ENCODE measurements at places on chromosomes 7 and 10.

- H3K36me3 ChIP-seq = no peaks in the 10 kb centered on the region
- no peak overlapping the region for H3K4me3 ChIP-seq
- no peaks in the 10 kb centered on the region for H3K4me1 ChIP-seq
- no peak overlapping the region for H3K27ac ChIP-seq
- no peak for DNase-seq
- H3K27me3 ChIP-seq = peaks cover 13% of the 10 kb centered on the region
Observed at GRCh38 chr10:34850558-34850957, 35.5 kb upstream of the PARD3 start.

DNA sequence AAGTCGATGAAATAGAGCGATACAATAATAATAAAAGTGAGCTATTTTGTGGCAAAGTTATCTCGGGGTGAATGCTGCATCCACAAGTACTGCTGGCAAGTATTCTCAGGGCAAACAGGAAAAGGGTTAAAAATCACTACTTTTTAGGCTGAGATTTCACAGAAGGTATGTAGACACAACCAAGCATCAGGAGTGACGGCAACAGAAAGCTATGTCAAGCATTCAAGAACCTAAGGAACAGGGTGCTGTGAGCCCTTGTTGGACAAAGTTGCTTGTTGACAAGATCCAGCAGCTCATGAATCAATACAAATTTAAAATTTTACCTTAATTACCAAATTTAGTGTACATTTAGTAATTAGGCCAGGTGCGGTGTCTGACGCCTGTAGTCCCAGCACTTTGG, 41.2 kb upstream of the C1QL3 start:
- no peak overlapping the region for H3K27ac ChIP-seq
- H3K27me3 ChIP-seq = peaks cover 3% of the 10 kb centered on the region
- no peak overlapping the region for H3K4me3 ChIP-seq

GRCh38 chr10:60238759-60239100, 150.9 kb downstream of the ANK3 start:
- no peak overlapping the region for H3K4me3 ChIP-seq
- no peaks in the 10 kb centered on the region for H3K36me3 ChIP-seq
- H3K27ac ChIP-seq = no peak overlapping the region
- no peak for DNase-seq

DNA sequence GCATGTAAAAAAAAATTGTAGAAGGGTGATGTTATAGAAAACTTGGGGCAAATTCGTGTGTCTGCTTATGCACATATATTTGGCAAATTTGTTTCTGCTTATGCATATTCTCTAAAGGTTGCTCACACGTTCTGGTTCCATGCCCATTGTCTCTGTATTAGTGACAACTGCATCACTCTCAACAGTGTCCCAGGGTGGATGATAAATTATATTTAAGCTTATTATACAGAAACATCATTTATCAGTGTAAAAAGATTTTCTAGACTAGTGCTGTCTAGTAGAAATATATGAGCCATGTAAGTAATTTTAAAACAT, 4.1 kb downstream of the STK31 start:
- no peak overlapping the region for H3K27ac ChIP-seq
- peaks cover 3% of the 10 kb centered on the region for H3K36me3 ChIP-seq
- DNase-seq = no peak
- no peak overlapping the region for H3K4me3 ChIP-seq

GRCh38 chr7:16431646-16432424, 10.5 kb upstream of the CRPPA start:
- no peak overlapping the region for H3K4me3 ChIP-seq
- peaks cover 5% of the 10 kb centered on the region for H3K4me1 ChIP-seq
- H3K27me3 ChIP-seq = no peaks in the 10 kb centered on the region
- DNase-seq = no peak

- DNase-seq = no peak
- no peak overlapping the region for H3K4me3 ChIP-seq
Observed at GRCh38 chr10:86659721-86660453, 5.5 kb downstream of the OPN4 start.

DNA sequence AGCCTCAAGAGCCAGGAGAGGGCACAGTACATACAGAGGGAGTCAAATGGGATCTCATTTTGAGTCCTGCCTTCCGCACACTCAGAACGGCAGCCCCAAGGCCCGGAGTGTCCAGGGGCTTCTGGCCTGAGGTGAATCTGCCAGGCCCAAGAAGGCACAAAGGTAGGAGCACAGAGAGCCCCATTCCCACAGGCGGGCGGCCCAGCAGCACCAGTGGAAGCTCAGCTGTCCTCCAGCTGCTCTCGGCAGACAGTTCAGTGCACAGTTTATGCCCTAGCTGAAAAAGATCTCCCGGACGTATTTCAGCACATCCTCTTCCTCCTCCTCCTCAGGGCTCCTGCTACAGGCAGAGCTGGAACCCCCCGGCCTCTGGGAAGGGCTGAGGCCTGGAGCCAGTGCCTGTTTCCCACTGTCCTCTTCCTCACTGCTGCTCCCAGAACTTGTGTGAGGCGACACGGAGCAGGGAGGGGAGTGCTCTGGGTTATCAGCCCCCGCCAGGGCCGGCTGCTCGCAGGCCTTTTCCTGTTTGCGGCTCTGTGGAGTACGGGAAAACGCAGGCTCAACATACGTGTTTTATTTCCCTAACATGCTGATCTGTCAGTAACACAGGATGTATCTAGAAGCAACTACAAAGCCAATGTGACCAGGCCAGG, 4.0 kb downstream of the CYREN start:
- no peak for DNase-seq
- H3K4me3 ChIP-seq = no peak overlapping the region
- H3K4me1 ChIP-seq = peaks cover 25% of the 10 kb centered on the region
- peaks cover 31% of the 10 kb centered on the region for H3K36me3 ChIP-seq
- no peak overlapping the region for H3K27ac ChIP-seq

- H3K4me3 ChIP-seq = no peak overlapping the region
- peaks cover 9% of the 10 kb centered on the region for H3K36me3 ChIP-seq
- H3K27me3 ChIP-seq = peaks cover 7% of the 10 kb centered on the region
- H3K27ac ChIP-seq = no peak overlapping the region
- peaks cover 41% of the 10 kb centered on the region for H3K4me1 ChIP-seq
Observed at GRCh38 chr10:33193701-33194521, 140.6 kb downstream of the NRP1 start.

DNA sequence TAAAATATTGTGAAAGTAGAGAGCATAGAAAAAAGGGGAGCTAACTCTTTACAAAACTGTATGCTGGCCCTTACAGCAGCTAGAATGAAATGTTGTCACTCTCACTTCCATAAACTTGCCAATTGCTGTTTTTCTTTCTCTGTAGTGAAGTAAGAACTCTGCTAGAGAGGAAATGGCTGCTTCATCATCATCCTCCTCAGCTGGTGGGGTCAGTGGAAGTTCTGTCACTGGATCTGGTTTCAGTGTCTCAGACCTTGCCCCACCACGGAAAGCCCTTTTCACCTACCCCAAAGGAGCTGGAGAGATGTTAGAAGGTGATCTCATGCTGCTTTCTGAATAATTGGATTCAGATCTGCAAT, 7.6 kb upstream of the ASCC1 start:
- peaks cover 6% of the 10 kb centered on the region for H3K4me1 ChIP-seq
- H3K36me3 ChIP-seq = peaks cover 10% of the 10 kb centered on the region
- no peaks in the 10 kb centered on the region for H3K27me3 ChIP-seq
- no peak for DNase-seq
- H3K27ac ChIP-seq = no peak overlapping the region
- no peak overlapping the region for H3K4me3 ChIP-seq

DNA sequence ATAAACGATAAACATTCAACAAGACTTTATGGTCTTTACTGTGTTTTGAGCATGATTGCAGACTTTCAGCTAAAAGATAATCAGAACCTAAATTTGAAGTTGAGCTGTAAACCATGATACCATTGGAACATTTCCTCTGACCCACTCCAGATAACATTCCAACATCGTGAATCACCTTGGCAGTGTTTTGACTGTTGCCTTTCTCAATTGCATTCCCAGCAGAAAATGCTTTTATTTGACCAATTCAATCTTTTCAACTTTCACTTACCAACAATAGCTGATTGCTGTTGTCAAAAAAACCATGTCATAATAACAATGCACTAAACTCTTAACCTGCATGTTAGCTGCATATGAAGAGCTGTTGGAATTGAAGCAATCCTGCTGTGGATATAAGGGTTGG, 165.5 kb downstream of the MDFIC start:
- no peak for DNase-seq
- no peaks in the 10 kb centered on the region for H3K36me3 ChIP-seq
- H3K27ac ChIP-seq = no peak overlapping the region

DNA sequence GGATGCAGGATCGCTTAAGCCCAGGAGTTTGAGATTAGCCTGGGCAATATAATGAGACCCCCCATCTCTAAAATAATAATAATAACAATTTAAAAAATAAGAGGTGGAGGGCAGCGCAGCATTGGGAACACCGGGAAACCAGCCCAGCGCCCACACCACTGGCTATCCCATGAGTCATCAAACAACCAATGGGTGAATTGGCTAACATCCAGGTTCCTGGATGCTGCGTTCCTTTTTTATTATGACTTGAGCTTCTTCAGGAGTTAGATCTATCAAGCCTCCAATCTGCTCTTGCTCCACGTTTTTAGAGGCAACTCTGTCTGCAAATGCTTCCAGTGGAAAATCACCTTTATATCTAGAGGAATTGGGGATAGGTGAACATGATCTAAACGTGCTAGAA, 10.0 kb upstream of the LRRC4 start:
- no peaks in the 10 kb centered on the region for H3K36me3 ChIP-seq
- no peak for DNase-seq
- no peak overlapping the region for H3K4me3 ChIP-seq
- peak overlapping the region; percentile 24 for H3K27ac ChIP-seq
- peaks cover 6% of the 10 kb centered on the region for H3K4me1 ChIP-seq

- no peak overlapping the region for H3K4me3 ChIP-seq
Observed at GRCh38 chr7:118745927-118746326, 521.4 kb downstream of the ANKRD7 start.

DNA sequence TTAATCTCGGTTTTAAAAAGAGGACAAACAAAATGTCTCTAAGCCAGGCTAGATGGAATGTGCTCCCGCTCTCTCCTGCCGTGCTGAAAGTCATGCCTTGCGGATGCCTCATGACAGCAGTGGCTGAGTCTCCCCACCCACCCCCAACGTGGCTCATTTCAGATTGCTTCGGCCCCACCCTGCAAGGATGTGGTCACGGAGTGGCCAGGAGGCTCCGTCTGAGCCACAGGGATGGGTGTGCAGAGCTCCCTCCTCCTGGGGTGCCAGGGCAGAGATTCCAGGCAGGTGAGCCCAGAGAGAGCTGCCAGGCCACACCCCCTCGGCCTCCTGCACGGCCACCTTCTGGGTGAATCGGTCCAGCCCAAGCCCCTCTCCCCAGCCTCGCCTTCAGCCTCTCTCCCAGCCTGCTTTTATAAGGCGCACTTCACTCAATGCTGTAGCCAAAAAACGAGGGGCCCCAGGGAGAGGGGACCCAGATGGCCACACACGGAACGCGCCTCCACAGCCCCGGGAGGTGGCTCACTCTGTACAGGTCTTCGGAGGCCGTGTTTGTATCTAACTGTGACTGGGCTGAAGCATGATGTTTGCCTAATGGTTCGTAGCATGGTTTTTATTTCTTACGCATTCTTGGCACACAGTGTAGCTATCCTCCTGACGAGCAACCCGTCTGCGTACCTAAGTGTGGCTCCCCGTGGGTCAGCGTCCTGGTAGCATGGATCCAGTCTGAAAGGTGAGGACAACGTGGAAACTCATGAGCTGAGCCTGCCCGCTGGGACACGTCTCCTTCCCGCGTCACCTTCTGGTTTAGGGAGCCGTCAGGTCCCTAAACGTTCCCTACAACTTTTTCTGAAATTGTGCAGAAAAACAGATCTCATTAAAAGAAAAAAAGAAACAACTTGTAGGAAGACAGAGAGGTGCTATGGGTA, 413.8 kb upstream of the FOXK1 start:
- no peak overlapping the region for H3K4me3 ChIP-seq
- no peak overlapping the region for H3K27ac ChIP-seq
- H3K27me3 ChIP-seq = no peaks in the 10 kb centered on the region
- no peaks in the 10 kb centered on the region for H3K4me1 ChIP-seq
- H3K36me3 ChIP-seq = peaks cover 5% of the 10 kb centered on the region

GRCh38 chr10:97016728-97017473, 168.9 kb downstream of the SLIT1 start:
- no peaks in the 10 kb centered on the region for H3K36me3 ChIP-seq
- DNase-seq = no peak
- H3K27ac ChIP-seq = no peak overlapping the region
- H3K4me3 ChIP-seq = no peak overlapping the region
- no peaks in the 10 kb centered on the region for H3K27me3 ChIP-seq

DNA sequence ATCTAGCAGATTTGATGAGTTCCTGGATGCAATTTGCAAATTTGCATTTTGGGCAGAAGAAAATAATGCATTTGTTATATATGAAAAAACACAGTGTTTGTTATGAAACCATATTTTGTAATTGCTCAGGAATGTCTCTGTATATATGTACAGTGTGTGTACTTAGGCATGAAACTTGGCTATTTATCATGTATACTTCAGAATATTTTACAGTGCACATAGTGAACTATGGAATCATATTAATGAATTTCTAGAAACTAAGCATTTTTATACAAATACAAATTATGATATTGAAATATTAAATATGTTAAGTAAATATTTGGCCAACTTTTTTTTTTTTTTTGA, 107.5 kb downstream of the TWIST1 start:
- no peak overlapping the region for H3K4me3 ChIP-seq
- no peaks in the 10 kb centered on the region for H3K27me3 ChIP-seq
- DNase-seq = no peak
- no peak overlapping the region for H3K27ac ChIP-seq
- H3K36me3 ChIP-seq = no peaks in the 10 kb centered on the region

- H3K27me3 ChIP-seq = no peaks in the 10 kb centered on the region
- peaks cover 3% of the 10 kb centered on the region for H3K36me3 ChIP-seq
- H3K27ac ChIP-seq = no peak overlapping the region
- no peak overlapping the region for H3K4me3 ChIP-seq
- DNase-seq = no peak
Observed at GRCh38 chr10:132562177-132562915, 24.8 kb downstream of the INPP5A start.

DNA sequence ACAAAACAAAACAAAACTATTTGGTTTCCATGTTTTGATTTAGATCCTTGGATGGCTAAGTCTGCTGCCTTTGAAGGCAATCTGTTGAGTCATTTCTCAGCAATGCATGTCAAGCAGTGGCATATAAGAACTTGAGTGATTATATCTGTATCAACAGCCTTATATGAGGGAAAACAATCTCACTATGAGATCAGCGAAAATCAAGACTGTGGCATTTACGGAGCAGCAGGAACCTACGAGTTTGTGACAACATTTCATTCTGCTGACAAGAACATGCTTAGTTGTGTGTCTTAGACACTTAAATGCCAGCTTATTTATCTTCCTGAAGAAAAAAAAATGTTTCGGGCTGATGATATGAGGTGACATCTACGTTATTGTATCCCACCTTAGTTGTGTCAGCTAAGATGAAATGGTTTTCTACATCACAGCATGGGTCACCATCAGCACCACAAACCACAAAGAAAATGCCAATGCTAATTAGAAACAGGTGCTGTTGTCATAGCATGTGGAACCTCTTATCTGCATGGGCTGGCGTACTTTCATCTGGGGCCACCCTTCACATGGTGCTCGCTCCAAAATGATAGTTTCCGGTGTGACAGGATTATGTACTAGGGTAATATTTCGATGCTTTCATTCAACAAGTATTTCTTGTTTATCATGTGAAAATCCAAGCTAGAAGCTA, 1085.5 kb downstream of the SORCS1 start:
- DNase-seq = no peak
- no peaks in the 10 kb centered on the region for H3K36me3 ChIP-seq
- H3K27me3 ChIP-seq = no peaks in the 10 kb centered on the region
- no peak overlapping the region for H3K4me3 ChIP-seq
